ENCODE measurements at places on chromosomes 2 and 18.

- DNase-seq, result no peak
These were observed 26.1 kb downstream of the MAL start for GRCh38 chr2:95051626-95052025.

- DNase-seq, result no peak
These were observed 205.9 kb downstream of the IKZF2 start for GRCh38 chr2:212945526-212945925.

GRCh38 chr18:61554117-61554776 is 221.0 kb downstream of the CDH20 start:
- DNase-seq, result no peak

DNA sequence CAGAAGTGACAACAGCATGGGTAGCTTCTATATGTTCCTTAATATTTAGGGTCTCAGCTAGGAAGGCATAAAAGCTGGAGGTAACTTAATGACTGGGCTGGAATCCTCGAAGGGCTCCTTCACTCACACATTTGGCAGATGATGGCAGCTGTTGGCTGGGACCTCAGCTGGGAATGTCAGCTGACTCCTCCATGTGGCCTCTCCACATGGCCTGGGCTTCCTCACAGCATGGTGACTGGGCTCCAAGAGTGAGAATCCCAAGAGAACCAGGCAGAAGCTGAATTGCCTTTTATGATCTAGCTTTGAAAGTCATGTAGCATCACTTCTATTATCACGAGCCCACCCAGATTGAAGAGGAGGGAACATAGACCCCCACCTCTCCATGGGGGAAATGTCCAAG is 54.9 kb downstream of the TET3 start:
- no peak for DNase-seq

DNA sequence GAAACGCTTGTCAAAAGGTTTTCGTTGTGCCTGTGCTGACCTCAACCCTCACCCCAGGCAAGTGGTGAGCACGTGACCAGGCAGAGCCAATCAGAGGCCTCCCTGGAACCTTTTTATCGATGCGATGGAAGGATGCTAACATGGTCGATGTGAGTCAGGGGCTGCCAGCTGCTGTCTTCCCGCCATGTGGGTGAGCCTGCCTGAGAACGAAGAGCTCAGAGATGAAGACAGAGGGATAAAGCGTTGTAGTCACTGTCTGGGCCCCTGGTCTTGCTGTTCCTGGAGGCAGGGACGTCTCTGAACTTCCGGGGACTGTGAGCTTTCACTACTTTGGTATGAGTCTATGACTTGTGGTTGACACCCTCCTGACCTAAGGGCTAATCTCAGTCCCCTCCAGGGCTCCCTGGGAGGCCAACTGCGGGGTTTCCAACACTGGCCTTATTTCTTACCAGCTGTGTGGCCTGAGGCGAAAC is 18.6 kb downstream of the DNMT3A start:
- no peak for DNase-seq

DNA sequence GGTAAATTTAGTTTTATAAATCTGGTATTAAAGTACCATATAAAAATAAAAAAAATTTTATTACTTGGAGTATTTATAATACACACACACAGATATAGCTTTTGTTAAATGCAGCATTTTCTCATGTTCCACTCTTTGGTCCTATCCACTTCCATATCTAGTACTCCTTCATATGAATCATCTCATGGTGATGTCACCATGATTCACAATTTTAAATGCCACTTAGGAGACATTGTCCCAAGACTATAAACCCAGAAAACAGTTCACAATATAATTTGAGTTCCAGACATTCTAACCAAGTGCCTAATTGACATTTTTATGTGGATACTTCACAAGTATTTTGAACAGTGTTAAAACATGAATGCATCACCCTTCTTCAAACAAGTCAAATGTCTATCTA is 1398.3 kb downstream of the DSC3 start:
- DNase-seq, result no peak

DNA sequence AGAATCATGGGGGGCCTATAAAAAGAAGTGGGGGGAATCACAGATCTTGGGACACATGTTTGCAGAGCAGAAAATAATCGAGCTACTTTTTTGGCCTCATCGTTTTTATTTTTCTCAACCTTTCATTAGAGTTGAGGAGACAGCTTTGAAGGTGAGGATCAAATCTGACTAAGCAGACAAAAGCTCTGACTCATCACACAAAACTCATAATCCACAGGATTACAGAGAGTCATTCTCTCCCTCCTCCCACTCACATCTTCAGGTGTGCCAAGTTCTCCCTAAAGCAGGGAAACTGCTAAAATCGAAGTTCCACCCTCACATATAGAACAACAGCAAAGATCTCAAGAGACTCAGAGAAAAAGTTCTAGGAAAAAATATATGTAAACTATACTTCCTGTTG is 15.6 kb downstream of the BAZ2B start:
- no peak for DNase-seq

DNA sequence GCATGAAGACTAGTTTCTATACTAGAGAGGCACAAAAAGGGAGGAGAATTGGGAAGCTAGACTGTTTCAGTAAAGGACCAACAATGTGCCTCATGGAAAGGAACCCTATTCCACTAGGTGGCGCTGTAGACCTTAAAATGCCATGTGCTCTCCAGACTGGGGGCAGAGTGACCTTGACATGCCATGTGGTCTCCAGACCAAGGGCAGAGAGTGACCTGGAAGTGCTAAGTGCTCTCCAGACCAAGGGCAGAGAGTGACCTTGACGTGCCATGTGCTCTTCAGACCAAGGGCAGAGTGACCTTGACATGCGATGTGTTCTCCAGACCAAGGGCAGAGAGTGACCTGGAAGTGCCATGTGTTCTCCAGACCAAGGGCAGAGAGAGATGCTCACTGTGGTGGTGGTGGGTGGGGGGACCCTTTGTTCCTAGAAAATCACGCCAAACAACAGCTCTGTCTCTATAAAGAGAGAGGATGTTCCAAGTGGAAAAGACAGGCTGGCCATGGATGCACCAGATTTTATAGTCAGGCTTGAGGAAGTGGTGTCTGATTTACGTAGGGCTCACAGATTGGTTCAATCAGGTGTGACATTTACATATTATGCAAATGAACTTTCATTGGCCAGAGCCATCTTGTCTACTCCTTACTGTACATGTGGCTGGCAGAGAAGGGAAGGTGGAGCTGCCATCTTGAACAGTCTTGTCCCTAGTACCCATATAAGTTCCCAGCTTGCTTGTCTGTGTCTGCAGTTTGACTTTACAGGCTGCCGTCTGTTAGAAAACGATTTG is 344.0 kb upstream of the DDX18 start:
- DNase-seq, result no peak

DNA sequence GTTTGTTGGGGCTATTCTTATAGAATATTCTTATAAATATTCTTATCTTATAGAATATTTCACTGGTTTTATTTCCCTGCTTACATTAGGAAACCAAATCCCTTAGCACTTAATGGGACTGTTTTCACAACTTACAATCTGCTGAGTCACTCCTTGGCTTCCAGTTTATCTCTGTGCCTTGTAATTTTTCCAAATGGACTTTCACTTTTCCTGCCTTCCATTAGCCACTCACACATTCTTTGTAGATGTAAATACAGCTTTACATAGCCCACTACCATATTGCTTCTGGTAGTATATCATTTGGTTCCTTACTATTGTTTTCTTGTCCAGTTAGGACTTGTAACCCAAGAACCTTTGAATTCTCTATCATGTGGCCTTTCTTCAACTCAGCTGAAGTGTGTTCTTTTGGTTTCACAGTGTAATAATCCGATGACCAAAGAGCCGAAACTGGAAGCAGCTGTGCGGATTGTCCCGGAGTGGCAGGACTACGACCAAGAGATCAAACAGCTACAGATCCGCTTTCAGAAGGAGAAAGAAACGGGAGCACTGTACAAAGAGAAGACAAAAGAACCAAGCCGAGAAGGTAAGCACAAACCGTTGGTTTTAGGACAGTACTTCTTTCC is 96.1 kb downstream of the UGGT1 start:
- no peak for DNase-seq

DNA sequence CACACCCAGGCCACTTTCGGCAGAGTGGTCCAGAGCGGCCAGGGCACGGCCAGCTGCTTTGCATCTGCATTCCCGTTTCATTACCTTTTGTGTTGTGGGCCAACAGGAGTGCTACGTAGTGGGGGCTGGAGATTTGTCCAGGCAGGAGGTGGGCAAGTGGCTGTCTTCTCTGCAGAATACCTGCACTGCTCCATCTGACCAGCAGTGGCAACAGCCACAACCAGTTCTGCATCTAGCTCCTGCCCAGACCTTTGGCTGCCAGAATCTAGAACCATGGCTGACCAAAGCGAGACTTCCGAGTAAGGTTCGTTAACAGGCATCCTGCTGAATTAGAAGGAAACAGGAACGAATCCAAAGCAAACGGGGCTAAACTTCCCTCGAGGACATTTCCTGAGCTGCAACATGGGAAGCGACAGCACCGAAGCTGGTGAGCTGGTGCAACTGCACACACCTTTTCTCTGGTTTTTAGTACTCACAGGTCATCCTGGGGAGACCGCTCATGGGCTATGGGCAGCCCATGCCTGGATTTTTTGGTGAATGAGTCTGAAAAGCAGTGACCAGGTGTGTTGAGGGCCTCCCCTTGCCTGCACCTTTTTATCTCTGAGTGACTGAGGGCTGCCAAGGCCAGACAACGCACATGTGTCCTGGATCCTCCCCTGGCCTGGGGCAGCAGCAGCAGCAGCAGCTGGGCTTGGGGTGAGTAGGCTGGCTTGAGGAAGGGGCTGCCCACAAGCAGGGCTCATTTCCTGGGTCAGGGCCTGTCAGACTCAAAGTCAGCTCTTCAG is 10.5 kb downstream of the GDF7 start:
- no peak for DNase-seq

DNA sequence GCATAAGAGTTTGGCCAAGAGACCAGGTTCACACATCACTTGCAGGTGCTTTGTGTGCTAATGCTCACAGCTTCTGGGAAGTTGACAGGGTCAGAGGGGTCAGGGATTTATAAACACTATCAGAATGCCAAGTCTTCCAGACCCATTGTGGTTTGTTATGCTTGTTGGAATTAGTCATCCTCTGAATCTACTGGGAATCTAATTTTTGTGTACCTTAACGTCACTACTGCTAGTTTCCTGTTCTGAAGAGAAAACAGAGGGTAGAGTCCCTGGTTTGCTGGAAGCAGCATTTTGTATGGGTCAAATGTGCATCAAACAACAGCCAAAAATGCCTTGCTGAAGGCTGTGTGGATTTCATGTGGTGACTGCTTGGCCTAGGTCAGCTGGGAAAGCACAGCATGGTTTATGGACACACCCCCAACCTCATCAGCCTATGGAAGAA is 33.3 kb downstream of the ANTXR1 start:
- no peak for DNase-seq

- no peak for DNase-seq
These were observed 105.5 kb upstream of the NEUROD1 start for GRCh38 chr2:181785691-181786344.

- DNase-seq, result no peak
These were observed 117.7 kb upstream of the MCFD2 start for GRCh38 chr2:47033102-47033880.

DNA sequence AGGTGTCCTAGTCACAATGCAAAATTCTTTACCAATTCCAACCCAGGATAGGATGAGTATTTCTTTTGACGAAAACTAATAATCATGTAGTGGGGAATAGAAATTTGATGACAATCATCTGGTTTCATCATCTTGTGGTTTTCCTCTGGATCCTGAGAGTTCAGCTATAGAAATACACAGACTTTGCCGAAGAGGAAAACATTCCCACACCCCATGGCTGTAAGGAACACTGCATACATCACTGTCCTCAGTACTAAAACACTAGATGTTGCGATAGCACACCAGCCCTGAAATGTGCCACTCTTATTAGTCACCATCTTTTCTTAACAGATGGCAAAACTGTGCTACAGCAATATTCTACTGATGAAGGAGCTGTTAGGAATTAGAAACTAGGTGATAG is 29.4 kb downstream of the CERKL start:
- no peak for DNase-seq

- DNase-seq, result no peak
These were observed 175.0 kb upstream of the APCDD1 start for GRCh38 chr18:10279471-10279870.

DNA sequence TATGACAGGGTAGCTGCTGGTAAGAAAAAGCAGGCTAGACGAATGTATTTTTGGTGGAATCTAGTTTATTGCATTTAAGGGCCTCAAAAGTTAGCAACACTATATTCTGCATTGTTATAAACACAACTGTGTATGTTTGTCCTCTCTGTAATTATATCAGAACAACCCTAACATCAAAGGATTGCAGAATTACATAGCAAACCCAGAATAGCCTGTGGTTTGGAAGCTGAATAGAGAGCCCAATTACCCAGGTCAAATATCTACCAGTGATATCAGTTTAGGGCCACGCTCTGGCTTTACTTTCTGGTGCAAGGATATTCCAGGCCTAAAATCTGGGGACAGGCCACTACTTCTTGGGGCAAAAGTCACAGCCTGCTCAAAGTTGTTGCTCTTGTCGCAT is 25.1 kb upstream of the MRO start:
- no peak for DNase-seq

- DNase-seq, result no peak
These were observed 25.4 kb downstream of the GREB1 start for GRCh38 chr2:11559066-11559785.

DNA sequence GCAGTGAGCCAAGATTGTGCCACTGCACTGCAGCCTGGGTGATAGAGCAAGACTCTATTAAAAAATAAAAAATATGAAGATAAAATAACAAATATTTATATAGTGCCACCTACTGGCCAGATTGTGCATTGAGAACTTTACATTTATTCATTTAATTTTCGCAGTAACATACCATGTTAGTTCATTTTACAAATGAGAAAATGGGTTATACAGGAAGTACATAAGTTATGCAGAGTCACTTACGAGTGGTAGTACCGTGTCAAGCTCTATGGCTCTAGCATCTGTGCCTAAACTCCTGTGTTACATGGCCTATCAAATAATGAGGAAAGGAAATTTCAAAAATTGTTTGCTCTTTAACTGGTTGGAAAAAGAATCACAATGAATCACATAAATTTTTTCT is 27.9 kb downstream of the RIF1 start:
- DNase-seq, result no peak

- DNase-seq, result no peak
These were observed 30.8 kb downstream of the ADAM23 start for GRCh38 chr2:206474099-206474498.

- no peak for DNase-seq
These were observed 42.5 kb downstream of the HRH4 start for GRCh38 chr18:24502667-24503523.

- no peak for DNase-seq
These were observed 35.1 kb downstream of the MAPK4 start for GRCh38 chr18:50594942-50595341.

- DNase-seq, result no peak
These were observed 130.1 kb downstream of the SLC8A1 start for GRCh38 chr2:40321822-40322221.

GRCh38 chr2:33347856-33348255 is 128.6 kb upstream of the RASGRP3 start:
- no peak for DNase-seq

GRCh38 chr2:38386377-38386776 is 9.3 kb upstream of the ATL2 start:
- DNase-seq, result no peak

DNA sequence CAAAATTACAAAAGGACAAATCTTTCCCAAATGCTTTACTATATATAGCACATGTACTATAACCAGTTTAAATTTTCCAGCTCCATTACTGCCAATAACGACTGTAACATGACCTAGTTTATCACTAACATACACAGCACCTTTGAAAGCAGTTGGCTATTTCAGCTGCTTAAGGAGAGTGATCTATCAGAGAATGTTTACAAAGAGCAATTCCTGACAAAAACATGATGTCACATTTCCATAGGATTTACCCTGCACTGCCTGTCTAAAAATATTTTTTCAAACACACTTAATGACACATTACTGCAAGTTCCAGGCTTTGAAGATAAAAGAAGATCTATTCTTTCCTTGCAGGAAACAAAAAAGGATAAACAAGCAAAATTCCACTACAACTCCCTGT is 40.6 kb downstream of the ZNF516 start:
- DNase-seq, result no peak
